ENCODE measurements at places on chromosomes 2 and 18.

- no peak for DNase-seq
Measured at GRCh38 chr2:86499326-86499725, 58.2 kb downstream of the KDM3A start.

DNA sequence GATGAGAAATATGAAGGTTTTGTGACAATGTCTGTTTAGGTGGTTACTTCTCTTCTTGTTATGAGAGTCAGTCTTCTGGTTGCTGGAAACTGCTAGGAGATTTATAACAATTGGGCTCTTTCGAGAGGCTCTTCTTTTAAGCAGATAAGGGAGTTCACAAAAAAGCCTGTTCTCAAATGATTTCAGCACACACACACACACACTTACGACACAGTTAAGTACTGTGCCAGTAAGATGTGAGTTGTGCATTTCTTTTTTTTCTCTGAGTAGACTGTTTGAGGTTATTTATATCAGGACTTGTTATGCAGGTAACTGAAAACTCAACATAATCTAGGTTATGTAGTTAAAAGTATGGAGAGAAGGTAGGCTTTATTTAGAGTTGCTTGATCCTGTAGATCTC, 49.8 kb downstream of the MSH2 start:
- DNase-seq = no peak

GRCh38 chr2:9341337-9341887, 81.9 kb downstream of the ITGB1BP1 start:
- DNase-seq = no peak

DNA sequence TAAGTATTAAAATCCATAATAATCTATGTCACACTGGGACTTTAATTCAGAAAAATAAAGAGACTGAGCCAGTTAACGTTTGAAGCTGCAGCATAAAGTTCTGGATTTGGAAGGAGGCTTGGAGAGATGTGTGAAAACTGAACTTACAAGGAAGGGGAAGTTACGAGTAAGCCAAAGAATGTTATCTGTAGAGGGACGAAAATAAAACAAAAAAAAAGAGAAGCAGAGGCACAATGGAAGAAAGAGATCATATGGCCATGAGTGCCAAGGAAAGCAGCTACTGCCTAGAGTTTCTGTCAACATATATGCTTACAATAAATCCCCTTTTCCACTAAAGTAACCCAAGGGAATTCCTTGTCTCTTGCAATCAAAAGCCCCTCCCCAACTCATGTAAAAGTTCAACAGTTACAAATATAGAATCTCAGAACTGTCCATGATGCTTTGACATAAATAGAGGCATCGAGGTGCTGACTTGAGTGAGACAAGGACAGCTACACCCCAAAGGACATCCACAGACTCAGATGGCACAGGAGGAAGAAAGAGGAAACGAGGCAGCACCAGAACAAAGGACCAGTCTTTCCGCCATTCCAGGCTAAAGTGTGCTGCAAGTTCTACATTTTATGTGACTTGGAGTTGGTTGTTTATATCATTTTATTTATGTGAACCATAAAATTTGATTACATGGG, 16.1 kb upstream of the ARL5A start:
- DNase-seq = no peak

DNA sequence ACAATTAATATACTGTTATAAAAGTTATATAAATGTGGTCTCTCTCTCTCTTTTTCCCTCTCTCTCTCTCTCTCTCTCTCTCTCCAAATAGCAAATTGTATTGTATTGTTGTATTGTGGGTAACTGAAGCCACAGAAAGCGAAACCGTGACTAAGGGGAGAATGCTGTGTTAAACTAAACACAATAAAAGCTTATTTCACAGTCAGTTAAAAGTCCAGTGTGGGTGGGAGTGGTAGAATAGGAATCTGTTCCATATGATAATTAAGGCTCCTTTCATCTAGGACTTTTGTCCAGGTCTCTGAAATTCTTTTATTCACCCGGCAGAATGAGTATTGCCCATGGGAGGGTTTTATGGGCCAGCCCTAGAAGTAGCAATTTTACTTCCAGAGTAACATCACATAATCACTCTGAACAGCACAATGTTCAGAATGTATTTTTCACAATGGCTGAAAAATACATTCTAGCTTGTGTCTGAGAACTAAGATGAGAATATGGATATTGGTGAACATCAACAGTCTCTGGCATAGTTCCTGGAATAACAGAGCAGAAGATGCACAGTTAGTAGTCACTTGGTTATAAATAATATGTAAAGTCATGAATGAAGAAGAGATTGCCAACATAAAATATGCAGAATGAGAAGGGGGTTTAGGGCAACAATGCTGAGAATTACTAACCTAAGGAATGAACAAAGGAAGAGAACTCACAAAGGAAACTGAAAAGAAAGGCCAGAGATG, 399.1 kb downstream of the PLCL1 start:
- DNase-seq = no peak

DNA sequence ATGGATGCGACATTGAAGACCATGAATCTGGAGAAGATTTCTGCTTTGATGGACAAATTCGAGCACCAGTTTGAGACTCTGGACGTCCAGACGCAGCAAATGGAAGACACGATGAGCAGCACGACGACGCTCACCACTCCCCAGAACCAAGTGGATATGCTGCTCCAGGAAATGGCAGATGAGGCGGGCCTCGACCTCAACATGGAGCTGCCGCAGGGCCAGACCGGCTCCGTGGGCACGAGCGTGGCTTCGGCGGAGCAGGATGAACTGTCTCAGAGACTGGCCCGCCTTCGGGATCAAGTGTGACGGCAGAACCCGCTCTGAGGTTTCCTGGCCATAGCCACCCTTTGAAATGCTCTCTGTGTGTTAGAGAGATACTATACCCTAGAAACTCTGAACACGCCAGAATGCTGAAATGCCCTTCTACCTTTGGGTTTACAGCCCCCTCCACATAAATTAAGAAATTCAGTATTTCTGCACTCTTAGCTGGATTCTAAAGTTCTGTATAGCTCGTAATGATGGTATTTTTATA, 659 bp downstream of the CHMP1B start:
- peak; percentile 21 for DNase-seq

DNA sequence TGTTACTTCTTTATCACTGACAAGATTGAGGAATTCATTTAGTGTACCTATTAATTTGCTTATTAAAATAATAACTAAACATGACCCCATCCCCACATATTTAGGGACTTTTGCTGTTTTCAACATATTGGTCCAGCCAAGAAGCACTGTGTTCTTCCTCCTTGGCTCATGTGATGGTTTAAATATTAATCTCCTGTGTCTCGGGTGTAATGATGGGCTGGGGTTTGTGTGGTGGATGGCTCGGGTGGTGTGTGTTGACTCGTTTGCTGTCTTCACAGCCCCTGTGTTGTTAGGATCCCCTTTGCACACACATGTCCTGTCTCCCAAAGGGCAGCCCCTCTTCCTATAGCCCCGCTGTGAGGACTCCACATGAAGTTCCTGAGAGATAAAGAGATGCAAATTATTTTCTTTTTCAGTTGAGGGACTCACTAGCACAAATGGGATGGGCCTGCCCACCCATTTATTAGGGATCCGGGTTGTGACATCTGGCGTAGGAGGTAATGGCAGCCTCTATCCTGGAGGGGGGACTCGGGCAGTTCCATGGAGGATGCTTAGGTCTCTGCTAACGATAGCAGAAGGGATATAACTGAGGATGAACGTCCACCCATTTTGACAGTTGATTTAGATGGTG, 53.4 kb downstream of the FHOD3 start:
- no peak for DNase-seq

DNA sequence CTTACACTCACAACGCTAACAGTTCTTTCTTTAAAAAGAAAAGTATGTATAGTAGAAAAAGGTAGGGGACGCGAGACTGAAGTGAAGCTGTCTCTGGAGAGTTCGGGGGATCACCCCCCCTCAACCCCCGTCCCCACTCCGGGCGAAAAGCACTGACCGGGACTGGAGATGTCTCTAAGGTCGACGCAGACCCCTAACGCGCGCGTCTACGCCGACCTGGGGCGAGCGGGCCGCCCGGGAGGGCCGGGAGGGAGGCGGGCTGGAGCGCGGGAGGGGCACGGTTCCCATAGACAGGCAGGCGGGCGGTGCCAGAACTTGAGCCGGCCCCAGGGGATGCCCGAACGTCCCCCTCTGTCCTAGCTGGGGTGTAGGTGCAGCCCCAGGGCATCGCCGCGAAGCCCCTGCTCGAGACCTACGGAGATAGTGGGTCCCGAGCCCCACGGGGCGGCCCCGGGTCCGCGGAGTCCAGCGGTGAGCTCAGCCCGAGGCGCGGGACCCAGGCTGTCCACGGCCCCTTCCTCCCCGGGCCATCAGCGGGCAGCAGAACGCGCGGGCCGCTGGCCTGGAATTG, 82.2 kb downstream of the CHRNA1 start:
- DNase-seq = peak; percentile 39

GRCh38 chr2:237501892-237502513, 15.0 kb downstream of the MLPH start:
- DNase-seq = no peak

GRCh38 chr2:216163518-216163917, 54.4 kb downstream of the XRCC5 start:
- no peak for DNase-seq

DNA sequence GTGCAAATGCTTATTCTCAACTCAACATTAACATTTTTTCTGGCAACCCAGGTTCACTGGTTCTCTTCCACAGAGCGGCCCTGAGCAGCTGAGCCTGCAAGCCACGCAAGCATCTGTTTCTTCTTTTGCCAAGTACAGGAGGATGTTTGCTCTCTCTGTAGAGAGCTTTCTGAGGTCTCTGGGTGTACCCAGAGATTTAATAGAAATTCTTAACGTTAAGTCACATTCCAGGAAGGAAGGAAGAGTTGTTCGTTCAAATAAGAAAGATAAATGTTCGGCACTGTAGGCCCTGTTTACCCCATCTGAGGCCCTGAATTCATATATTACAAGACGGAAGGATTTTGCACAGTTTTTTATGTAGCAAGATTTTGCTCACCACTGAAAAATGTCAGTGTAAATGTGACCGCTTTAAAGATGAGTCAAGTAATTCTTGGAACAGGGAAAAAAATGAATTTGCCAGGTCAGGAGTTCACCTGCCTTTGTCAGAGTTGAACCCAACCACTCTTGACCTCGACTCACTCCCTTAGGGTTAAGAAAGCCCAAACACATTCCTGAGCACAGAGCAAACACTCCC, 30.1 kb downstream of the KCTD18 start:
- DNase-seq = peak; percentile 18

DNA sequence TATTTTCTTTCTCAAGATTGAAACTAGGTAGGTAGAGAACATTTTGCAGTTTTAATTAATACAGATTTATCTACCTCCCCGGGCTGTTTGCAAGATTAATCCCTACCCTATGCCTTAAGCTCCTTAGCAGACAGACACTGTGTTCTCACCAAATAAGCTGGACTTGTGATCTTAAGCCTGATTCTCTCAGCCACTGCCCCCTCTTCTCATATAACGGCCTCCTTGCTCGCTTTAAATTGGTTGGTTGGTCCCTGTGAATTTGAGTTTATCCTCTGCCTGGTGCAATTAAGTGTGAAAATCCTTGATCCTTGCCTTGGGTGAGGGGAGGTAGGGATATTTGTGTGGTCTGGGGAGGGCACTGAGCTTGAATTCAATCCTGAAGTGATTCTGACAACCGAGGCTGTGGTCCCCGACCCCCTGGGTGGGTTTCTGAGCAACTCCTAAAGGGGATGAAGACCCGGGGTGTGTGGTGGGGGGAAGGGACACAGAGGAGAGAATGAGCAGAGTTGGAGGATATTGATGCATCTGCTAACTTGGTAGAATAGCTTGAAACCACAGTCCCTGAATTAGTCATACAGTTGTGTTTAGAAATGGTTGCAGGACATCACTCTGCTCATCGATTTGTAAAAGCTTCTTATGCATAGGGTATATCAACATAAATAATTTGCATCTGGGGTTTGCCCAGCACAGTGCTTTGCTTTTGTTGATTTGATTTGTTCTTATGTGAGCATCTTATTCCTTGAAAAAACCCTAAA, 36.9 kb upstream of the NCKAP5 start:
- no peak for DNase-seq

- DNase-seq = peak; percentile 2
Measured at GRCh38 chr2:206764673-206765241, 371 bp downstream of the MDH1B start.

GRCh38 chr2:71546777-71547281, 93.5 kb downstream of the DYSF start:
- DNase-seq = no peak

- no peak for DNase-seq
Measured at GRCh38 chr2:170201275-170201674, 23.3 kb downstream of the MYO3B start.

DNA sequence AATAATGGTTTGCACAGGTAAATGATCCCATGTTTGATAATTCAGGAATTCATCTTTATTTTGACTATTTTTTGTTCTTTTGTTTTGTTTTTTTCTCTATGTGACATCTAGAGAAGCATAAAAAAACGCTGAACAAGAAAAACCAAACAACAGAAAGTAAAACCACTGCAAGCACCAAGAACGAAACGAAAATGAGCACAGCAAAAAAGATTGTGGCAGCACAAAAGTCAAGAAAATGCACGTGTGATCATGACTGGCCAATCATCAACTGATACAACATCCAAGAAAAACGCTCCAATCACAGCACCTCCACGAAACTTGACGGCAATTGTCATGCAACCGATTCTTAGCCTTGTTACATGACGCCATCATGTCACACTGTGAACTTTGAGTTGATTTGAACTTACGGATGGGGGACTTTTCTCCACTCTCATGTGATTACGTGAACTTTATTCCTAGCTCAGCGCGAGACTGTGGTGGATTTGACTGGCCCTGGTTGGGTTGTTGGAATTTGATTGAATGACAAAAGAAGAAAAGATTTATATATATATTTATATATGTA, 318.7 kb downstream of the CELF4 start:
- DNase-seq = no peak

DNA sequence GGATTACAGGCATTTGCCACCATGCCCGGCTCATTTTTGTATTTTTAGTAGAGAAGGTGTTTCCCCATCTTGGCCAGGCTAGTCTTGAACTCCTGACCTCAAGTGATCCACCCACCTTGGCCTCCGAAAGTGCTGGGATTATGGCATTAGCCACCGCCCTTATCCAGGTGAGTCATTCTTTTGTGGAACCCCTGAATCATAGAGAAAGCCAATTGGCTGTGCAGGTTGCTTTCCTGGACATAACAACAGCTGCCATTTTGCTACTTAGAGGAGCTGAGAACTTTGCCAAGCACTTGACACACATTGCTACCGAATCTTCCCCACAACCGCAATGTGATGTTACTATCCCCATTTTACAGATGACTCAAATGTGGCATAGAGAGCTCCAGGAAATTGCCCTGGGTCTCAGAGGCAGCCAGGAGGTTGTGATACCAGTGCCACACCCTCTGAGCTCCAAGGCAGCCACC, 36.0 kb downstream of the SETBP1 start:
- DNase-seq = peak; percentile 17

DNA sequence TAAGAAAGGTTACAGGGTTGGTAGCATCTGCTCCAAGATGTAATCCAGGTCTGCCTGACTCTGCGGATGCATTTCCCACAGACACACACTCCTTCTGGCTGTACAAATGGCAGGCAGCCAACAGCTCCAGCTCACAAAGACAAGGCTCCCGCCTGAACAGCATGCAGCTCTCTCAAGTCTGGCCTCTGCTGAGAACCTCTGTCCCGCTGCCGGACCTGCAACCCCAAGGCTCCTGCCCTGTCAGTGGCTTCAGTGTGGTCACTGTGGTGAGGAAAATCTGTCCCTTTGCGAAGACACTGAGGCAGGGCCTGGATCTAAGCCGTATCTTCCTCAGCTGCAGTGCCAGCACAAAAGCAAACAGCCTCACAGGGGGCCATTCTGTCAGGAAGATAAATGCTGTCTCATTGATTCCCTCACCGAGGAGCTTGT, 469.3 kb upstream of the MEX3C start:
- peak; percentile 76 for DNase-seq
